ENCODE measurements at places on chromosomes 1 and 21. TPM values are rescaled to one million over a fixed set of nuclear protein-coding genes. Genes with fewer than 3 reads are reported as not detected.

DNA sequence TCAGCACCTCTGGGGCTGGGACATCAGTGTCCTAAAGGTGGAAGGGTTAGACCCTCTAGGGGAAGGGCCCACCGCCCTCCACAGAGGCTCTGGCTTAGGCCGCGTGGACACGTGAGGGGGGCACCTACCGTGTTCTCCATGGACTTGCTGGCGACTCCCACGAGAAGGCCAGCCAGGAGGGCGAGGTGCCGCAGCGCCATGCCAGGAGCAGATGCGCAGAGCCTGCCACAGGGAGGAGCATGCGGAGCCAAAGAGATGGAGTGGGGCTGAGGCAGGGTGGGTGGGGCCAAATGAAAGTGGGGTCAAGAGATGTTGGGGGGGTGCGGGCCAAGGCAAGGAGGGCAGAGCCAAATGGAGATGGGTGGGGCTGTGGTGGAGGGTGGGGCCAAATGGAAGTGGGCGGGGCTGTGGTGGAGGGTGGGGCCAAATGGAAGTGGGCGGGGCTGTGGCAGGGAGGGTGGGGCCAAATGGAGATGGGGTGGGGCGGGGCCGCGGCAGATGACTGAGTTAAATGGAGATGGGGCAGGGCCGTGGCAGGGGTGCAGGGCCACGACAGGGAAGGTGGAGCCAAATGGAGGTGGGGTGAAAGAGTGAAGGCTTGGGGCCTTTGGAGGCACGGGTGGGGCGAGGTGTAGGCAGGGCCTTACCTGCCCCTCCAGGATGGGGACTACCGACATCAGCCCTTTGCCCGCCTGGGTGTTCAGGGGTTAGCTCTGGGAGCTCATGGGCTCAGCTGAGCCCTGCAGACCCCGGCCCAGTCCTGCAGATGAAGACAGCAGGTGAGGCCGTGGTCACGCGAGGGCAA lies 17.4 kb upstream of the RNF223 start:
- no peaks in the 10 kb centered on the region for H3K4me1 ChIP-seq
- H3K4me3 ChIP-seq, result no peak overlapping the region
- H3K27ac ChIP-seq, result no peak overlapping the region
- no peaks in the 10 kb centered on the region for H3K36me3 ChIP-seq

GRCh38 chr1:207315435-207315834 lies 6.0 kb upstream of the CD55 start:
- H3K4me1 ChIP-seq, result peaks cover 44% of the 10 kb centered on the region
- no peaks in the 10 kb centered on the region for H3K27me3 ChIP-seq
- H3K4me3 ChIP-seq, result no peak overlapping the region
- no peak overlapping the region for H3K27ac ChIP-seq

DNA sequence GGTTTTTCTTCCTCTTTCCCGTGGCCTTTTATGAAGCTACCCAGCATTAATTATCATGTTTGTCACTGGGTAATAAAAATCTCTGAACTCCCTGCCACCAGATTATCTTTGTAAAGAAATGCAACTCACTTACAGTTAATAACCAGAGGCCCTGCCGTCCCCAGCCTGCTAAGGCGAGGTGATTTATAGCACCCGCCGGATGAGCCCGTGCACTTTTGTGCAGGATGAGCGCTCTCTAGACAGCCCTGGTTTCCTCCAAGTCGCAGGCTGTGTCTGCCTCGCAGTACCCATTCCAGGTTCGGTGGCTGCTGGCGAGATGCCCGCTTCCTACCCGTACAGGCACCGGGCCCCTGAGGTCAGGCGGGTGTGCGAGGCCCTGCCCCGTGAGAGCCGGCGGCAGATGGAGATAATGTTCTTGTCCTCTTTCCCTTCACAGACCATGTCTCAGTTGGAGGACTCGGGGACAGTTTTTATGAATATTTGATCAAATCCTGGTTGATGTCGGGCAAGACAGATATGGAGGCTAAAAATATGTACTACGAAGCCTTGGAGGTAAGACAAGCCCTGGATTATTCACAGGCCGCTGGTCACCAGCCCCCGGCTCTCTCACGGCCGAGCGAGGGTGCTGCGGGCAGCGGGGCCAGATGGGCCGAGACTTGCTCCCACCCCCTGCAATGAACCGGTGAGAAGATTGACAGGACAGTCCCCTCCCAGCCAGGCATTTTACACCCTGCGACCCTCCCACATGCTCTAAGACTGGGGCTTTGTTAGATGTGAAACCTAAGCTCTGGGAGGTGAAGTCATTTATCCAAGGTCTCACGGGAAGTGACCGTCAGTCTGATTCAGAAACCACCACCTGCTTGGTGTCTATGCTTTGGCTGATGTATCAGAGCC lies 28.5 kb upstream of the SELENON start:
- peak; percentile 74 for DNase-seq
- peaks cover 62% of the 10 kb centered on the region for H3K4me1 ChIP-seq
- peaks cover 11% of the 10 kb centered on the region for H3K36me3 ChIP-seq
- peak overlapping the region; percentile 71 for H3K27ac ChIP-seq
- peak overlapping the region; percentile 23 for H3K4me3 ChIP-seq

GRCh38 chr1:220281159-220281574 lies 8.9 kb upstream of the RAB3GAP2 start:
- no peak overlapping the region for H3K4me3 ChIP-seq
- H3K27ac ChIP-seq, result no peak overlapping the region
- H3K4me1 ChIP-seq, result no peaks in the 10 kb centered on the region
- peaks cover 21% of the 10 kb centered on the region for H3K27me3 ChIP-seq

DNA sequence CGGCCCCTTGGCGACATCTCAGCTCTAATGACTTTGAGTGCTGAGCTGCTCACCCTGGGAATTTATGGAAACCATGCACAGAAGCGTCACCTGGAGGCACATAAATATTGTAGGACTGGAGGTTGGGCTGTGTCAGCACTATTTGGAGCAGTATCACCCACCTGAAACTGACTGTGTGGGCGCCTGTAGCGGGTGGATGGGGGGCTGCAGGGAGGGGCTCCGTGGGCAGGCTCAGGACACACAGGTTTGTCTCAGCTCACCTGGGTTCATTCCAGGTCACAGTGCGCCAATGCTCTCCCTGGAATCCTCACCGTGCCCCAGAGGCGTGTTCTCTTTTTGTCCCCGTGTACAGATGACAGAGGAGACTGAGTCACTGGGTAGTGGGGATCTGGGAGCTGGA lies 74.8 kb upstream of the ACTL8 start:
- DNase-seq, result no peak
- no peak overlapping the region for H3K27ac ChIP-seq
- H3K4me1 ChIP-seq, result peaks cover 7% of the 10 kb centered on the region
- no peaks in the 10 kb centered on the region for H3K36me3 ChIP-seq
- H3K27me3 ChIP-seq, result no peaks in the 10 kb centered on the region

DNA sequence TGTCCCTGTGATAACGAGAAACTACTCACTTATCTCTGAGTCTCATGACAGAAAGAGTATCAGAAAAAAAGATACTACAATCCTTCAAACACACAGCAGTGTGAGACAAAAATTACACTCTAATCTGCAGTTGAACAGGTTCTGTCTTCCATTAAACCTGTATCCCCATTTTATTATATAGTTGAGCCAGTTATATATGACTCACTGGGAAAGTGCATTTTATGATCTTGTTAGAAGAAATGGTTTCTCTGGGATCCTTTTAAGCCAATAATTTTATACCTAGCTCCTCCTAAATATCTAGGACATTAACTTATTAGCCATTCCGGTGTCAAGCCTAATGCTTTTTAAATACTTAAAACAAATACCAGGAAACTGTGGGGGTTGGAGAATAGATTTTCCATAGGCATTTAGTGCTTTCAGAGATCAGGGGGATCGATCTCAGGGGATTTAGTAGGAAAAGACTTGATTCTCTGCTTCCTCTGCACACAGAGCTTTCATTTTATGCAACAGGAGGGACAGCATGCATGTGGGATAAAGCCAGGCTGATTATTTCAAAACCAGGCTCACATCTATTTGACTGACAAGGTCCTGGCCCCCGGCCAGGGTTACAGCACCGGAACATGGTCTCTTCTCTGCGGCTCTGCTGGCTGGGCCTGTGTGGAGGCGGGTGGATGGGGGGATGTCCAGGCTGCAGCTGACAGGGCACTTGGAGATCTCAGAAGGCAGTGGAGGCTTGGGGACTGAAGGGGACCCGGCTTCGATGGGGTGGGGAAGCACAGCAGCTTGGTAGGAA lies 310.6 kb downstream of the DISC1 start:
- no peaks in the 10 kb centered on the region for H3K27me3 ChIP-seq
- H3K36me3 ChIP-seq, result peaks cover under 1% of the 10 kb centered on the region
- H3K4me3 ChIP-seq, result peak overlapping the region; percentile 18
- peak overlapping the region; percentile 21 for H3K27ac ChIP-seq
- DNase-seq, result peak; percentile 87

The CFHR2 gene
- total RNA-seq, result not detected

The KIAA0319L gene
- total RNA-seq, result 64.3 TPM

DNA sequence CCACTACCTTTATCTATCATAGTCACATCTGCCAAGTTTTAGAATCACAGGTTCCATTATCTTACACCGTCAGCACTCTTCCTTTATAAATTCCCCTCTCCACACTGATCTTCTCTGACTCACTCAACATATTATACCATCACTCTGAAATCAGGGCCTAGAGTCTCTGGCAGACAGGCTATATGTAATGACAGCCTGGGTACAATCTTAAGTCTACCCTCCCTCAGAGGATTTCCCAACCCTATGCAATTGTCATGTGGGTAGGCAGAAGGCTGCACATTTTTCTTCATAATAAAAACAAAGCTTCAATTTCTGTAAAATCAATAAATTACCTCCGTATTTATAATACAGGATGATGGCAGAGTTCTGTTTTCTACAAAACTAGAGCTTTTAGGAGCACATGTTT lies 138.0 kb downstream of the RERE start:
- peaks cover 45% of the 10 kb centered on the region for H3K4me1 ChIP-seq
- H3K4me3 ChIP-seq, result no peak overlapping the region
- no peak for DNase-seq
- no peaks in the 10 kb centered on the region for H3K36me3 ChIP-seq

The KCNA2 gene
- 0.71 TPM for total RNA-seq

The TMEM50A gene
- total RNA-seq, result 72.0 TPM

DNA sequence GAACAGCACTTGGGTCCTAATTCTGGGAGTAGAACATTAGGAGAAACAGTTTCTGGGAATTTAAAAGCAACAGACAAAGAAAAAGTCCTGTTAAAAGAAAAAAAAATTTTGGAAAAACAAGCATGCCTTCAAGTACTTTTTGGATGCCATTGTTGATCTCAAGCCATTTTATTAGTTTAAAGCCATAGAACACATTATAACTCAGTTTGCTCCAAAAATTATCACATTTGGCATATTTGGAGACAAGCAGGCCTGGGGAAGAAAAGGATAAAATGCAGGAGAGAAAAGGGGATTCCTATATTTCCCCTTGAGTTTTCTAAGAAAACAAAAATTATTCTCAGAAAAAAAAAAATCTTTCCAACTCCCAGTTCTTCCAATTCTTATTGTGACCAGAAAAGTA lies 146.8 kb downstream of the TENT5C start:
- H3K4me3 ChIP-seq, result no peak overlapping the region
- peaks cover 9% of the 10 kb centered on the region for H3K4me1 ChIP-seq
- no peak for DNase-seq
- no peak overlapping the region for H3K27ac ChIP-seq
- H3K36me3 ChIP-seq, result no peaks in the 10 kb centered on the region
